G401 (cell line): ENCODE measurements at places on chromosomes 1 and 21.

GRCh38 chr1:2463396-2463795, 12.7 kb upstream of the PLCH2 start:
- DNase-seq = no peak

GRCh38 chr1:39825432-39825941, 36.8 kb upstream of the BMP8B start:
- DNase-seq = no peak

DNA sequence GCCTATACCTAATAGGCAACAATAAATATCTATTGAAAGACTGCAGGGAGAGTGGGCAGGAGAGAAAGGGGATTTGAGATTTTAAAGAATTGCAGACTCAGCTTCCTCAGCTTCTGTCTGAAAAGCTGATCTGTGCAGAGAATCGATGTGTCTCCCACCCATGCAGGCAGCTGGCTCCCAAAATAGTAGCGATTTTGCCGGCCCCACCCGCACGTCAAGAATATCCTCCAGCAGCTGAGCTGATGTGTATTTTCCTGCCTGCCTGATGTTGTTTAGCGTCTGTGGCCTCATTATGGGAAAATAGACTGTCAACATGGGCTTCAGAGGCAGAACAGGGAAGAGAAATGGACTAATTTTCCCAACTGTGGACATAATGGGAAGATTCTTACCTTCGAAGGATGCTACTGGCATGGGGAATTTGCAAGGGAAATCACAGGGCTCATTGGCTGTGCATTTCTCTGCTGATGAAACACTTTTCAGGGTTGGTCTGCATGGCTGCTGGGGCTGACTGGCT, 699.8 kb downstream of the PTPRU start:
- DNase-seq = no peak

GRCh38 chr21:44572959-44573583, 458 bp upstream of the KRTAP10-4 start:
- no peak for DNase-seq

DNA sequence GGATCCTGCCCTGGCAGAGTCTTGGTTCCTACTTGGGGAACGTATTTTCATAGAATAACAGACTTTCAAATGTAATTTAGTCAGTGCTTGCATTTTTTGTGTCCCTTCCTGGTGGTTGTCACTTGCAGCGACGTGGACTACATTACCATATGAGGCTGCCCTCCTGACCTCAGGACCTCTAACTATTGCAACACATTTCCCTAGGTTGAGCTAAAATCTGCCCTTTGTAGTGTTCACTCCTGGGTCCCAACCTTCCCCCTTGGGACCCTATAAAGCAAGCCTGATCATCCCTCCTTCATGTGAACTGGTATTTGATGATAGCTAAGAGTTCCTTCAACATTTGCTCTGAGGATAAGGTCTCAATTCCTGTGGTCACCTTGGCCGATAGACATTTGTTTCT, 95.6 kb upstream of the CACNA1E start:
- DNase-seq = no peak

DNA sequence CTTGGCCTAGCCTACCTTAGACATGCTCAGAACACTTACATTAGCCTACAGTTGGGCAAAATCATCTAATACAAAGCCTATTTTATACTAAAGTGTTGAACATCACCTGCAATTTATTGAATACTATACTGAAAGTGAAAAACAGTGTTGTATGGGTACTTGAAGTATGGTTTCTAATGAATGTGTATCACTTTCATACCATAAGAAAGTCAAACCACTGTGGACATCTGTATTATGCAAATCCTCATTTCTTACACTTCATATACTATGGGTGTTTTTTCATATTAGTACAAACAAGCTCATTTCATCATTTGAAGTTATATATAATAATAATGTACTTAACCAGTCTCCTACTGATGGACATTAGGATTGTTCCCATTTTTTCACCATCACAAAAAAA, 41.2 kb downstream of the TDRD5 start:
- no peak for DNase-seq
